ENCODE measurements at places on chromosomes 11 and 22. TPM values are rescaled to one million over a fixed set of nuclear protein-coding genes. Genes with fewer than 3 reads are reported as not detected.

HTR3B gene
- total RNA-seq = not detected

GRCh38 chr22:33520904-33521780 lies 399.1 kb downstream of the LARGE1 start:
- no peaks in the 10 kb centered on the region for H3K4me1 ChIP-seq
- H3K4me3 ChIP-seq = no peak overlapping the region
- H3K27ac ChIP-seq = no peak overlapping the region
- H3K27me3 ChIP-seq = no peaks in the 10 kb centered on the region

GRCh38 chr11:61442616-61443015 lies 12.7 kb downstream of the SDHAF2 start:
- H3K4me3 ChIP-seq = no peak overlapping the region
- no peaks in the 10 kb centered on the region for H3K4me1 ChIP-seq
- peaks cover 28% of the 10 kb centered on the region for H3K36me3 ChIP-seq

DNA sequence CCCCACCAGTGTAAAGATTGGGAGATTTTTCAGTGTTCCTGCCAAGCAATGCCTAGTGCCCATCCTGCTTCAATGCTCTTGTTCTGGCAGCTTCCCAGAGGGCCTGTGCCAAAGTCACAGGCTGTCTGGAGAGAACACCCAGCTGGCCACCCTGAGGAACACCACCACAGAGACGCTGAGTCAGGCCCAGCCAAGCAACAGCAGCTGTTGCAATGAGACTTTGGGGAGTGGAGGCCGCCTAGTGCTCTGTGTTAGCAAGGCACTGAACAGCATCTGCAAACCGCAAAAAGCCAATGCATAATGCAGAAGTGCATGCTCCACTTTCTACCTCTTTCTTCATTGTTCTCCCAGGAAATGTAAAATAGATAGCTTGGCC lies 168.1 kb downstream of the NXPE2 start:
- no peak overlapping the region for H3K4me3 ChIP-seq
- no peak overlapping the region for H3K27ac ChIP-seq

DNA sequence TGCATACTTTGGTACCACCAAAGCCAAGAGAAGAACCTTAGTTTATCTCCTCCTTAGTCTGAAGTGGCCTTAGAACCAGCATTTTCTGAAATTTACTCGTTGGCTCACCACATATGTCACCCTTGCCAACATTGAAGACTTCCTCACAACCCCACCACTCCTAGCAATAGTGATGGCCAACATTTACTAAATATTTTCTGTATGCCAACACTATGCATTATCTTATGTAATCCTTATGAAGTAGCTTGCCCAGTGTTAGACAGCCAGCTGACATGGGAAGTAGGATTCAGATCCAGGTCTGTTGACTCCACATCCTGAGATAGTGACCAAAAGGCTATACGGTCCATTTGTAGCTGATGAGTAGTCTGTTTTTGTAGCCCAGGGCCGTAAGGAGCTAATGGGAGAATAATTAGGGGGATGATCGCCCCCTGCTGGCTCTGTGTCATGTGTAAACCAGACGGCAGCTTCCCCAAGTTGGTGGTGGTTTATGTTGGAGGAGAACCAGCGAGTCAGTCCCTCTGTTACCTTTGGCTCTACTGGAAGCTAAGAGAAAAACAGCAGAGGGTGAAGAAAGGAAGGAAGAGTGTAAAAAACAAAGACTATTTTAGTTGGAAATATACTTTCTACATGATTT lies 120.5 kb upstream of the RASSF10 start:
- no peaks in the 10 kb centered on the region for H3K27me3 ChIP-seq
- no peak overlapping the region for H3K4me3 ChIP-seq
- no peak overlapping the region for H3K27ac ChIP-seq
- H3K36me3 ChIP-seq = peaks cover 8% of the 10 kb centered on the region
- H3K4me1 ChIP-seq = no peaks in the 10 kb centered on the region

GRCh38 chr11:16969010-16969999 lies 44.9 kb downstream of the PLEKHA7 start:
- no peaks in the 10 kb centered on the region for H3K36me3 ChIP-seq
- H3K27ac ChIP-seq = no peak overlapping the region
- no peaks in the 10 kb centered on the region for H3K4me1 ChIP-seq
- H3K4me3 ChIP-seq = no peak overlapping the region

DNA sequence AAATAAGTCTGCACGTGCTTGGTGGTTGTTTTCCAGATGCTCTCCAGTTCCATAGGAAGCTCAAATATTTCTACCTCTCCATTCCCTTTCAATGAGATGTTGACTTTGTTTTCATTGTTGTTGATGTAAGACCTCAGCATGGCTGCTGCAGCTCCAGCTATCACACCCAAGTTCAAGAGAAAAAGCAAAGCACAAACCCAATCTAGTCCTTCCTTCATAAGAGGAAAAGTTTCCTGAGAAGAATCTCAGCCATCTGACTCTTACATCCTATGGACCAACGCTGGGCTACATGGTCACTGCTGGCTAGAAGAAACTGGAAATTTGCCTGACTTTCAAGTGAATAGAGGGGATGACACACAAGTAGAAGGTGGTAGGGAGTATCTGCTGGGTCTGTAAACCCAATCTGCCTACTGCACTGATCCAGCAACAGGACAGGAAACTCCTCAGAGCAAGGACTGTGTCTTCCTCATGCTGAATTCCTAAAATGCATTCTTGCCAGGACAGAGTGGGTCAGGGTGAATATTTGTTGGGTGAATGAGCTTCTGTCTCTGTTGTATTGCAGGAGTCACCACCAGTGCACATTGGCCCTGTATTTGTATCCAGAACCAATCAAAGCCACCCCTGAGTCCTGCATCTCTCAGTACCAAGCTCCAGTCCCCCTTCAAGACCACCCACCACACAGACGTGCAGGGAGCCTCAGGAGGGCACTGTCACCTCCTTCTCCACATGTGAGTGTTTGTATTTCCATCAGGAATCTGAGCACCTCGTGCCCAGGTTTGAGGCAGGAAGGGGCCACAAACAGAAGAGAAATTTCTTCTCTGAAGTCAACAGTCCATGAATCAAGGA lies 118.0 kb upstream of the IGLL5 start:
- no peak overlapping the region for H3K27ac ChIP-seq
- H3K4me3 ChIP-seq = no peak overlapping the region
- H3K36me3 ChIP-seq = no peaks in the 10 kb centered on the region
- no peaks in the 10 kb centered on the region for H3K4me1 ChIP-seq
- DNase-seq = no peak
- peaks cover 43% of the 10 kb centered on the region for H3K27me3 ChIP-seq

GRCh38 chr22:29987137-29987536 lies 93.1 kb upstream of the HORMAD2 start:
- no peak for DNase-seq
- H3K36me3 ChIP-seq = no peaks in the 10 kb centered on the region
- no peak overlapping the region for H3K4me3 ChIP-seq
- no peaks in the 10 kb centered on the region for H3K27me3 ChIP-seq

All from H1 (cell line).